ENCODE measurements at places on chromosomes 11 and 22.

DNA sequence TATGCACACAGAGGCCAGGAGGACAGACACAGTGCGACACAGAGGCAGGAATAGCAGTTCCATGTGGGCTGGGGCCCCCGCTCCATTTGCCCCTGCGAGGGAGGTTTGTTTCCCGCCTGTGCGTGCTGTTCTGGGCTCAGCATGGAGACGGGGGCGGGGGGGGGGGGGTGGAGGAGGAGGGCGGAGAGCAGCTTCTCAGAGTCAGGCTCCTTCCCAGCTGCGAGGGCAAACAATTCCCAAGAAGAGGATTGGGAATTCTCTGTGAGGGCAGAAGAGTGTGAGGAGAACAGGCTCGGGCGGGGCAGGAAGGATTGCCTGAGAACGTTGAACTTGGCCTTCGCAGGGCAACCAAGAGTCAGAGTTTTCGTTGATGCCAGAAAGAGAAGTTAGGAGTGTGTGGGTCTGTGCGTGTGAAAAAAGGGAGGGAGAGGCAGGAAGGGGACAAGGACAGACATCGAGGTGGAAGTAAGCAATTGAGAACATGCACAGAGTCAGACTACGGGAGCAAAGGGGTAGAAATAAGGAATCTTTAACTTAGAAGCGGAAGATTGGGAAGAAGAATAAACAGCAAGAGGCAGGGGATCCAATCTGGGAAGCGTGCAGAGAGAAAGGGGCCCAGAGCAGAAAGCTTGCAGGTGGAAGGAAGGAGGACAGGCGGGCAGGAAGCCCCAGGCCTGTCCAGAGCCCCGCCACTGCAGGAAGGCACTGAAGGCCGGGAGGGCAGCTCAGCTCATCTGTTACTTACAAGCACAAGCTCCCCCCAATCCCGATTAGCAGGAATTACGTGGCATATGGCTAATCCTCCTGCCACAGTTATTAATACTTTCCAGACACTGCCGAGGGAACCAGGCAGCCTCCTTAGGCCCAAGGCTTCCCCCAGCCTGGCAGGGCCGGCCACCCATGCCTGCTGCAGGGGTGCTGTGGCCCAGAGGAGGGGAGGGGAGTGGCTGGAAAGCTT lies 15.6 kb upstream of the JAM3 start:
- no peak for DNase-seq

GRCh38 chr11:13094930-13095687 lies 86.0 kb downstream of the RASSF10 start:
- DNase-seq = no peak

GRCh38 chr11:112555491-112556364 lies 295.1 kb upstream of the PLET1 start:
- DNase-seq = peak; percentile 67

DNA sequence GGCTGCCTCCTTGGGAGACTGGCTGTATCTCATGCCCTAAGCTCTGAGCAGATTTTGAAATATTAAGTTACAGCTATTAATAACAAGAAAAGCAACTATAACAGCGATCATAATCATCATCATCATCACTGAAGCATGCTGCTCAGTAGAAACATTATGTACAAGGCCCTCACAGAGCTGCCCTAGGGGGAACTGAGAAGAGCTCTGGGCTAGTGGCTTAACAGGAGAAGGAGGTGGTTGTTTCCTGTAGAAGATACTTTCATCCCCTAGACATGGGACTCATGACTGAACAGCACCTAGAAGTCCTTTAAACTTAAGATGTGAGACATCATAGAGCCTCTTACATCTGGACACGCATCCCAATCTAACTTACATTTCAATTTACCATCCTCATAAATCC lies 332.8 kb upstream of the PLET1 start:
- no peak for DNase-seq

DNA sequence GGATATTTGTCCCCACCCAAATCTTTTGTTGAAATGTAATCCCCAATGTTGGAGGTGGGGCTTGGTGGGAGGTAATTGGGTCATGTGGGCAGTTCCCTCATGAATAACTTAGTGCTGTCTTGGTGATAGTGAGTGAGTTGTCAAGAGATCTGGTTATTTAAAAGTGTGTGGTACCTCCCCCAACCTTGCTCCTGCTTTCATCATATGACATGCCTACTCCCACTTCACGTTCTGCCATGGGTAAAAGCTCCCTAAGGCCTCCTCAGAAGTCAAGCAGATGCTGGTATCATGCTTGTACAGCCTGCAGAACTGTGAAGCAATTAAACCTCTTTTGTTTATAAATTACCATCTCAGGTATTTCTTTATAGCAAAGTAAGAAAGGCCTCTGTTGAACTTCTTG lies 30.6 kb downstream of the AAMDC start:
- DNase-seq = no peak

DNA sequence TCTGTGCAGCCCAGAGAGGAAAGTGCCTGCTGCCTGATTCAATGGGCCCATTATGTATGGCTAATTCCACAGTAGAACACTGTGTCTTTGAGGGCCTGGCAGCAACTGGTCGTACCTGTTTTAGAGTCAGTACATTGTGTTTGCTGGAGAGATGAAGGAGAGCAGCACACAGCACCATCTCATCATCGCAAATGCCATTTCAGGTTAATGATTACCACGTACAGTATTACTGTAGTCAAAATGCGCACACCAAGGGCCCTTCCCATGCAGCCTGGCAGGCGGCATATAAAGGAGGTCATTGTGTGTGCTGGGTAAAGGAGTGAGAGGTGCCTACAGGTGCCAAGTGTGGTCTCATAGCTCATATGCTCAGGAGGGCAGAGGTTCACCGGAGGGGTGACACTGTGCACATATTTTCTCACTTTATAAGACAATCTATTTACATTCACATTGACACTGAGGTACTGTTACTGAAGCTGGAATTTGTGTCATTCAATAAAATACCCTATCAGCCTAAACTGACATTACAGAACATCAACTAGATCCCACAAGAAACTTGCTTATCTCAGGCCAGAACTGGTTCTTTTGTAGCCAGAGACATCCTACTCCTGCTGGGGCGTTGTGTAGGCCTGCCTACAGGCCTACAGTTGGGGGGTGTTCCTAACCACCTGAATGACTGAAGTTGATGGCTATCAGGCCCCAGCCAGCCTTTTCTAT lies 90.4 kb downstream of the APIP start:
- no peak for DNase-seq

DNA sequence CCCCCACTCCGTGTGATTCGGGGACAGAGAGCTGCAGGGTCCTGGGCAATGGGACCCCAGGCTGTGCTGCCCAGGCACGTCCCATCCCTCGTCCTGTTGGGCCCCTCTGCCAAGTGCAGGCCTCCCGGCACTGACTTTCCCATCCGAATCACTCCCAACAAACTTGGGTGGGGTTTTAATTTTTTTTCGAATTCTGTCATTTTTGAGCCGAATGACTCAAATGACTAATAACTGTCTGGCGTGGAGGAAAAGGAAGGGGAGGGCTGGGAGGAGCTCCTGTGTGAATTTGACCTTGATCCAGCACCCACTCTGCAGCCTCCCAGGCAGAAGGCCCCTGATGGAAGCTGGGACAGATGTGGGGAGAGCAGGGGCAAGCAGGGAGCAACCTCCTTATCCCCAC lies 1173.2 kb downstream of the BRD1 start:
- no peak for DNase-seq

DNA sequence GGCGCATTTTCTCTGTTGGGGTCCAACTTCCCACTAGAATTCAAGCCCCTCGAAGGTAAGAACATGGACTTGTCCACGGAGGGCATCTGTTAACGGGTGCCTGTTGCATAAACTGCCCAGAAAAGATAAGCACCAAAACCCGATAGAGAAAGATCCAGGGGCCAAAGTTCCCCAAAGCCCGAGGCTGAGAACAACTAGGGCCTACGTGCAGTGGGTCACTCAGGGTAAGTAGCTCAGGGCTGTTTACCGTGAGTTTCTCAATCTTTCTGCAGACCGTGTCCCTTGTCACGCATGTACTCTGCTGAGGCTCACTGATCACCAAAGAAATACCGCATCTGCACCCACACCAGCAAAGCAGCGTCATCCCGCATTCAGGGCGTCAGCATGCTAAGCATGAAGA lies 24.4 kb downstream of the PGA5 start:
- no peak for DNase-seq

Data from T-helper 9 cell (primary cell).